Activated naive CD4-positive, alpha-beta T cell (primary cell): ENCODE measurements at places on chromosomes 1 and 21.

DNA sequence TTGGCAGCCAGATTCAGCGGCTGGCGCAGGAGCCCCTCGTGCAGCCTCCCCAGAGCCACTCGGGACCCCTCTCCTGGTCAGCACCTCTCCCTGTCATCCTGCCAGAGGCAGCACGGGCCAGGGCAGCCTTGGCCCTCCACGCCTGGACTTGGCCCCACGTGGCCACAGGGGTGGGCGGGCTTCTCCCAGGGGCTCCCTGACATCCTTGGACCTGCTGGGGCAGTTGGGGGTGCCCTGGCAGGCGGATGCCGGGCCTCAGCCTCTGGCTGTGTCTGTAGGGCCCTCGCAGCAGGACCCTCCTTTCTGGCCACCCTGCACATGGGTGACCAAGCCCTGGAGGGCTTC, 60.2 kb downstream of the MORN1 start:
- DNase-seq: no peak

DNA sequence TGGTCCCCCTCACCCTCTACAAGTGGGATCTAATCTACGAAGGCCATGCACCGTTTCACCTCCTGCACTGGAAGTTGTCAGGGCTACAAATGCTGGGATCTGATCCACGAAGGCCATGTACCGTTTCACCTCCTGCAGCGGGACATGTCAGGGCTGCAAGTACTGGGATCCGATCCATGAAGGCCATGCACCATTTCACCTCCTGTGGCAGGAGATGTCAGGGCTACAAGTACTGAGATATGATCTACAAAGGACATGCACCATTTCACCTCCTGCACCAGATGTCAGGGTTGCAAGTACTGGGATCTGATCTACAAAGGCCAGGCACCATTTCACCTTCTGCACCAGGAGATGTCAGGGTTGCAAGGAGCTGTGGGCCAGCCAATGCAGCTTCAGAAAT, 7.0 kb downstream of the ALDH4A1 start:
- DNase-seq: no peak

- DNase-seq: no peak
These were observed 595 bp upstream of the DDR2 start for GRCh38 chr1:162631546-162632191.

- no peak for DNase-seq
These were observed 11.2 kb downstream of the OR2W3 start for GRCh38 chr1:247906504-247907047.

GRCh38 chr1:211644653-211645052, 30.8 kb downstream of the NEK2 start:
- no peak for DNase-seq

GRCh38 chr1:57620605-57621004, 196.7 kb upstream of the DAB1 start:
- no peak for DNase-seq

- no peak for DNase-seq
These were observed at the start of gene MAP3K7CL for GRCh38 chr21:29130270-29130969. TSS of gene MAP3K7CL (plus strand) at chr21:29130644. CDS start at chr21:29133345, 2,701 bp downstream.
